Omental fat pad (tissue), 4 donors: ENCODE measurements at places on chromosomes 6 and 20.

DNA sequence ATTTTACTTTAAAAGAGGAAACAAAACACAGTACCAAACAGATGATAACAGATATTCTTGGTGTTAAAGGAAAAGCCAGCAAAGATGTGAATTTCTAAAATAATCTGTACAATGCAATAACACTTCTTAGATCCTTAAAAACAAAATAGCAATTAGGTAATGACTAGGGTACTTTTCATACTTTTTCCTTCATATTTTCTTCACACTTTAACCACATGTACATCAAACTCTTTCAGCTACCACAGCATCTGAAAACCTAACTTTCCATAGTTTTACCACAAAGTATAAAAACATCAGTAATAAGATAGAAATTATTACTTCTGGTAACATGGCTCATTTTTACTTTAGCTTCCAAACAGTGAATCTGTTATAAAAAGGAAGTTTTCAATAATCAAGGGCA lies 141.3 kb downstream of the MMS22L start:
- no peak for DNase-seq

DNA sequence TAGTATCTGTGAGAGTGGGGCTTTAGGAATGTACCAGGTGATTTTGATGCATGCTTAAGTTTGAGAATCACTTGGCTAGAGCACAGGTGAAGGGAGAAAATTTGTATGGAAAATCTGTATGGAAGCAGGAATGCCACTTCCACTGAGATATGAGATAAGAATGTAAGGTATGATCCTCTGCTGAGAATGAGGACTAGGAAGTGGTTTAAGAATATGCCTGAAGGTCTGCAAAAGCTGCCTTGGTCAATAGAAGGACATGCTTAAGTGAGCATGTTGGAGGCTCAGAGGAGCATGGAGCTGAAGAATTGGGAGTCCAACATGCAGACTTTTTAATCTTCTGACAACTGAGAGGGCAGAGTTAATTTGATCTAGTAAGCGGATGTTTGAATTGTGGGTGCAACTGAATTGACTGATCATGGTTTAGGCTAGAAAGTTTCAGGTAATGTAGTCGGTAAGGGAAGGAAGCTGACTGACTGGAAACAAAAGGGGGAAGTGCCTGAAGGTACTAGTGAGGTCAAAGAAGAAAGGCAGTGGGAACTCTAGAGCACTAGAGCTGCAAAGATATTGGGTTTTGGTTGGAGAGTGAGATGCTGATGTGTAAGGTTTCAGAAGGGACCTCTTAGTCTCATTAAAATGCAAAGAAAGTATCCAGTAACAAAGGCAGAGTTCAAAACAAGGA lies 28.6 kb upstream of the NOTCH4 start:
- no peak for DNase-seq

DNA sequence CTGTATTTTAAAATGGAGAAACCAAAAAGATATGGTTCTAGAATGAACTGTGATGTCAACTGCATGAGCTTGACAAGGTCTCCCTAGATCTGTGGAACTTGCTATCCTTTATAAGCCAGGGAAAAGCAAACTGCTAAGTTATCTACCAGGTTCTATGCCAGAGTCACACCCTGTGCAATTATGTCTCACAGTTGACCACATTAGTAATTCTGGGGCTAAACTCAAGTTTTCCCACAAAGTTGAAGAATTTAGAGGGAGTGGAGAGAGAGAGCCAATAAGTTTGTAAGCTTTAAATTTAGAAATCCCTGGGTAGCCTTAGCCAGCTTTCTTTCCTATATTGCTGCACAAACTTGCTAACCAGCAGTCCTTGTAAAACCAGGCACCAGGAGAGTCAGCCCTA lies 407.0 kb upstream of the SASH1 start:
- DNase-seq, result no peak

DNA sequence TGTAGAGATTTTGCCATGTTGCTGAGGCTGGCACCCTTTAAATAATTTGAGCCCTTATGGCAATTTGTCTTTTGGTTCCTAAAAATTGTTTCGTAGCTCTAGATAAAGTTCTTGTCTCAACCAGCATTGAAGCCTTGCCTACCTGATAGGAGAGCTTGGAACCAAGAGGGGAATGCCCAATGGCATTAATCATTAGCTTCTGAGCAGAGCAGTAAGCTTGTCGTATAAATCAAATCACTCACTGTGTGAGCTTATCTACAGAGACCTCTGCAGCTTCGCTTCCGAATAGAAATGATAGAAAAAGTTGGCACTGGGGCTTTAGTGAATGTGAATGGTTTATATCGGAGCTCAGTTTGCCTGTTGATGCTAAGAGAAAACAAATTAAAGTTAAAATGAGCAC lies 10.7 kb downstream of the ANKRD6 start:
- no peak for DNase-seq

GRCh38 chr20:50350510-50351249 lies 159.5 kb upstream of the PTPN1 start:
- DNase-seq, result no peak

- DNase-seq, result no peak
Observed at GRCh38 chr6:137045222-137045789, 541 bp upstream of the IL20RA start.

DNA sequence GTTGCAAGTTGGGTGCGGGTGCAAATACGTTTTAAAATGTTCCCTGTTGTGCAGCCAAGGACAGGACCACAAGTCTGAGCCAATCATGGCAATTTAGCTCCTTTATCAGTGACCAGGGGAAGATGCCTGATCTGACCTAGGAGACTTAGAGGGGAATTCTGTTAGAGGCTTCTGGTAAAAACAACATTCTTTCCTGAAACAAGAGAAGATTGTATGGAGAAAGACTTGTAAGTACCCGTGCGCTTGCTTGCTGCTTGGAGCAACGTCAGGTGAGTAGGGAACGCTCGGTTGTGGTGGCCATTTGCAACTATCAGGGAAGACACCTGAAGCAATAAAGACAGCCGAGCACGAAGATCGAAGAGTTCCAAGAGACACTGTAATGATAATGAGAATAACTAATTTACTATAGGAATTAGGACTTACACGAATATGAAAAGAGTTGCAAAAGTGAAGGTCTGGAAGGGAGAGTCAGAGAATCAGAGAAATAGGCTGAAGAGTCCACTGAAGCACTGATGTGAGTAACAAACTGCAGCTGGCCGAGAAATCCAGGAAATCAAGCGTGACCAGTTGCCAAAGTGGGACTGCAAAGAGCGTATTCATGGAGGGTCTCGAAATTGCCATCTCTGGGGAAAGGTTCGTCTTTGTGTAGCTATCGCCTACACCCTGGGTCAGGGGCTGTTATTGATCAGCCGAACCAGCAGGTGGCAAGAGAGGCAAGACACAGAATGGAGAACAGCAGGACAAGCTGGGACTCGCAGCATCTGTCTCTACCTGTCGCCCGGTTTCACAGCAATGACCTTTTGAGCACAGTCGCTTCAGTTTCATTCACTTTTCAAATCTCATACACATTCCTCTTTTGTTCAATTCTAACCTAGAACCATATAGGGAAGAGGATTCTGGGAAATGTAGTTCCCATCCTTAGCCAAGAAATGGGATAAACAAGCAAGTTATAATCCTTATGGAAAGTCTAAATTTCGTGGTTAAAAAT lies 26.1 kb downstream of the LOC128125822 start:
- DNase-seq, result no peak

DNA sequence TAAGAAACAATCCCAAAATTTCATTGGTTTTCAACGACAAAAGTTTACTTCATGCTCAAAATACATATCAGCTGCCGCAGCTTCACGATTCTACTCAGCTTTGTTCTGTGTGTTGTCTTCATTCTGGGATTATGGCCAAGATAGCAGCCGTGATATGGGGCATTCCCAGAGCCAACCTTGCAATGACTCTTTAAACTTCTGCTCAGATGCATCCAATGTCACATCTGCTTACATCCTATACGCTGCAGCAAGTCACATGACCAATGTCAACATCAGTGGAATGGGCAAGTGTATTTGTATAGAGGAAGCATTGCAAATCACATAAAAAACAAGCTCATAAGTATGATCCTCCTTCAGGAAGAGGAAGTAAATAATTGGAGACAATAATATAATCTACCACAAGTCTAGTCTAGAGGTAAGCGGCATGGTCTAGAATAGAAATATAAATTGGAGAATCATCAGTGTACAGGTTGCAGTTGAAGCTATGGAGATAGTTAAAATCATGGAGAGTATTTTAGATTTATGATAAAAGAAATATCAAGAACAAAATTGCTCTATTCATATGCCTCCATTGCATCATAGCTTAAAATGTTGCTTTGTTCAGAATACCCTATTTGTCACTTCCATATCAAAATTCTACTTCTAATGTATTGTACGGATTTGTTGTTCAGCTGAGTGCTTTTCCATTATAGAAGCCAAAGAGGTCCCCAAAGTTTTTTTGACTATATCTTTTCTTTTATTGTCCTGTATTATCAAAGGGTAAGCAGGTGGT lies 7.2 kb upstream of the C6orf141 start:
- DNase-seq, result no peak

GRCh38 chr20:61146023-61146422 lies 106.0 kb upstream of the CDH4 start:
- no peak for DNase-seq

- no peak for DNase-seq
Observed at GRCh38 chr20:58389324-58389967, 417 bp downstream of the VAPB start.

- no peak for DNase-seq
Observed at GRCh38 chr6:105258816-105259215, 79.0 kb upstream of the POPDC3 start.

- DNase-seq, result no peak
Observed at GRCh38 chr6:160853946-160854345, 137.6 kb upstream of the MAP3K4 start.

DNA sequence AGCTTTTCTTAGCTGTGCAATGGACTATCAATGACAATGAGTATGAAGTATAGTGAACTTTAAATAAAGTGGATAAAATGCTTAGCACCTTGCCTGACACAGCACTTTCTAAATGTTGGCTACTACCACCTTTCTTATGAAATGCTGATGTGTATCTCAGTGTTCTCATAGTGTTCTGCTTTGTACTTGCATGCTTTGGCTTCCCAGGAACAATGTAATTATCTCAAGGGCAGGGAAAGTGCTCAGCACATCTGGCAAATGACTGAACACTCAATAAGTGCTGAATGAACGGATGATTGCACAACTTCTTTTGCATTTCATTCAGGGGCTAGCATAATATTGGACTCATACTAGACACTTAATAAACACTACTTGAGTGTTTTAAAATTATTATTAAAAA lies 28.2 kb upstream of the NOX3 start:
- no peak for DNase-seq

- no peak for DNase-seq
Observed at GRCh38 chr6:99501762-99502161, 13.5 kb downstream of the USP45 start.

DNA sequence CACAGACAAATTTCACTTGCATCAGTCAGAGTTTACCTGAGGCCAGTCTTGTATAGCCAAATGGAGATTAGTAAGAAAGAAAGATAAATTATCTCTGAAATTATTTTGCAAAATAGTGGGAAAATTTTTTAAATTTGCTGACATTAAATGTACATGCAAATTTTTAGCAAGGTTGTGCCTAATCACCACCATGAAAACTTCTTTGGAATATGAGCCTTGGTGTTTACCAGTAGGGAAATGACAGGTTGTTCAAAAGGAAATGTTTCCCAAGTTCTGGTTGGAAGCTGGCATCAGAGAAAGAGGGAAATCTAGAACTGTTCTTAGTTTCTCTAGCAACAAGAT lies 34.4 kb upstream of the LOC128125822 start:
- no peak for DNase-seq

- peak; percentile 99 for DNase-seq
Observed at GRCh38 chr6:111259089-111259831, 172.0 kb downstream of the SLC16A10 start.

- no peak for DNase-seq
Observed at GRCh38 chr6:90488816-90489215, 98.1 kb downstream of the MAP3K7 start.

DNA sequence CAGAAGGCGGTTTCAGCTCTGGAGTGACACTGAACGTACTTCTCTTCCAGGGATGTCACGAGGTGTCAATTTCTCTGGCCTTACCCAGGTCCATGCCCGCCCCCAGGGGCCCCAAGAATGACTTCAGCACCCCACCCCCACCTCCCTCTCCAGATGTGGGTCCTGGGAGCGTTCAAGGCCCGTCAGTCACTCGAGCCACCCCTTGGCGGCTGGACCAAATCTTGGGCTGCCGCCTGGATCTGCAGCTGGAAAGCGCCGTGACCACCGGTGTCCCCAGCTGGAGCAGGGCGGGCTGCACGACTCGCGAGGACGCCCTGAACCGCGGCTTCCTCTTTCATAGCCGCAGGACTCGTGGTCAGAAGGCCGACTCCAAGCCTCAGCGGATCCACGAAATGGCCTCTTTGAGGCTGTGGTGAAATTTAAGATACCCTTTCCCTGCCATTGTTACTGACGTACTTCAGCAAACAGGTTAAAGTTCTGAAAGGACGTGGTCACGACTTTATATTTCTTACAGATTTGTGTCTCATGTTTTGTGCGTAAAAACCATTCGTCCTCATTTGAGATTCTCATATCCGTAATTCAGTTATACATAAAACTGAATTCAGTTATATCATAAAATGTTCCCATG lies 29.3 kb downstream of the TRIM38 start:
- no peak for DNase-seq

GRCh38 chr20:37327748-37328147 lies 18.2 kb upstream of the SRC start:
- DNase-seq, result peak; percentile 56

DNA sequence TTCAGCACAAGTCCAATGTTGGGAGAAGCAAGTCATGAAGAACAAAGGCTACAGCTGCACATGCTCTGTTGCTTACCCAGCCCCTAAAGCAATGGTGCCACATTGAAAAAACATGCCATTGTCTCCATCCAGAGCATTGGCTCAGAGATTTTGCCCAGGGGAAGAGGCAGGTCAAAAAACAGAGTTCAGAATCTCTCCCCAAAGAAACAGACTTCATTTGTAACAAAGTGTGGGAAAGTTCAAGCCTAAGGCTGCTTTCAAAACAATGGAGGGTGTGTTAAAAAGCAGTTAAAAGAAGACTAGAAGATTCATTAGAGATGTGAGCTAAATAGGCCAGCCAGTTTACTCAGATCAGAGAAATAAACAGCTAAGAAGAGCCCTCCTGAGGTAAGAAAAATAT lies 63.6 kb downstream of the DZANK1 start:
- DNase-seq, result no peak

DNA sequence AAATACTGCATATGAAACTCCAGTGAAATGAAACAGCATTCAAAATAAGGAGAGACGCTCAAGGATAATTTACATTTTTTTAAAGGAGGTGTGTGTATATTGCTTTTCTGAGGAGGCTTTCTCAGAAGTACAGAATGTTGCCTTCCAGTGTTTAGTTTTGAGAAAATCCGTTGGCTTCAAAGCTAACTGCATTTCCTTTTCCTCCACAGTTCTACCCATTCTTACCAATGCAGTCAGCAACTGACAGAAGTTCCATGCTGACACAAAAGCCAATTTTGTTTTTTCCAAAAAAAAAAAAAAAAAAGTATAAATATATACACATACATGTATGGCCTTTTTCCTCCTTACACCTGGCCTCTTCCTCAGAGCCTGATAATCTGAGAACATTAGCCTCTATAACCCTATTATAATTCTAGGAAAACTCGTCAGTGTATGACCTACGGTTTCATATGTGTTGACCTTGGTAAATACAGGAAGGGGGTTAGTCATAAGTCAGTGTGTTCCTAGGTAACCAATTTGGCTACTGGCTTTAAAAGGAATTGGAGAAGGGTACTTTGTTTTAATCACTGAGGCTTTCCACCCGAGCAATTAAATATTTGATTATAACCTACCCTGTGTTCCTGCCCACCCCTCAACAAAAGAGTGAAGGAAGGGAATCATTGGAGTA lies 24.2 kb downstream of the MGME1 start:
- no peak for DNase-seq
